ENCODE measurements at places on chromosomes 3 and 15.

- DNase-seq = peak; percentile 5
Observed at GRCh38 chr3:77500721-77501120, 460.8 kb downstream of the ROBO2 start.

GRCh38 chr3:42205800-42206514 is 60.0 kb downstream of the CCK start:
- DNase-seq = no peak

DNA sequence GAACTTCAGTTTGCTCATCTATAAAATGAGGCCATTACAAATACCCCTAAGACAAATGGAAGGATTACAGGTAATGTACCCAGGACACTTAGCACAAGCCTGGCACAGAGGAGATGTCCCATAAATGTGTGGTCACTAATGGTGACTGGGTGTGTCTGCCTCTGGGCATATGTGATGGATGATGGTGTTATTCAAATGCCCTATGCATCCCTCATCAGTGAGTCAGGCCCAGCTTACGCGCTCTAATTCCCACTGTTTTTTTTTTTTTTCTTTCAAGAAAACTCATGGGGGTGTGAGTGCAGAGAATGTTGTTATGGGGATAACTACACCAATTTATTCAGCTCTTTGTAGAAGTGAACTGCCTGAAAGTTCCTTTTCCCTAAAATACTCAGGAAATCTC is 23.6 kb upstream of the KIF23 start:
- DNase-seq = no peak

- DNase-seq = no peak
Observed at GRCh38 chr3:73787620-73788019, 162.9 kb upstream of the PDZRN3 start.

DNA sequence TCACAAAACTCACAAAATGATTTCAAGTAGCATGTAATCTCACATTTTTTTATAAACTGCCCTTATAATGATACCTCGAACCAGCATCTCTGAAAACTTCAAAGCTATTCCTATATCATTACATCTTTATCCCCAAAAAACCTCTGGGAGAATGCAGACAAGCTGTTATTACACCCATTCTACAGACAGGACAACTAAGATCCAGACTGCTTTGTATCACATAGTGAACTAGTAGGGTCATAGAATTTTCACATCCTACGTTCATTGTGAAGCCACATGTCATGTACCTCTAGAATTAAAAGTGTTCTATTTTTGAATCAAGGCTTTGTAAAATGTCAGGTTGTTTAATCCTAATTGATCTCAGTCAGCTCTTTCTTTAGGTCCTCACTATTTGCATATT is 98.7 kb upstream of the RAP2B start:
- DNase-seq = no peak

- no peak for DNase-seq
Observed at GRCh38 chr3:193977622-193978021, 158.3 kb upstream of the HES1 start.

GRCh38 chr3:126926684-126927400 is 56.1 kb upstream of the PLXNA1 start:
- no peak for DNase-seq

DNA sequence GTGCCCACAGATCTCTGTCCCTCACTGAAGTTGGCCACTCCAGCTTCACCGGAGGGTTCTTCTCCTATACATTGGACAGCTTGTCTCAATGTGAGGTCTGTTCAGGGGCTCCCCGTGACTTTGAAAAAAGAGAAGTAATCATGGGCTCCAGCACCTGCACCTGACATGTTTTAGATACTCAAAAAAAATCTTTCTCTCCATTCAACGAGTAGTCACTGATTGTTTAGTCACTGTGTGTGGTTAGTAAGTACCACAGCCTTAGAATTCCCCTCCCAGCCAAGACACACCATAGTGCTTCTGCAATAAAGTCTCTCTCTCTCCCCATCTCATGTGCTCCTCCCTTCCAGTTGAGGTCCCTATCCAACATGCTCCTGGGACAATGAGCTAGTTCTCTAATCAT is 18.6 kb downstream of the CCR9 start:
- DNase-seq = no peak

- DNase-seq = no peak
Observed at GRCh38 chr15:51310064-51310463, 28.3 kb downstream of the CYP19A1 start.

- no peak for DNase-seq
Observed at GRCh38 chr3:160136421-160136820, 88.8 kb upstream of the C3orf80 start.

Measured in tongue (tissue), 3 donors.